Hematopoietic multipotent progenitor cell treated with erythropoietin and hydrocortisone succinate and interleukin-3 and kit ligand, for 17 days (in vitro differentiated cells): ENCODE measurements at places on chromosomes 5 and 9.

- DNase-seq: no peak
Observed at GRCh38 chr5:6718718-6719117, 5.5 kb downstream of the TENT4A start.

DNA sequence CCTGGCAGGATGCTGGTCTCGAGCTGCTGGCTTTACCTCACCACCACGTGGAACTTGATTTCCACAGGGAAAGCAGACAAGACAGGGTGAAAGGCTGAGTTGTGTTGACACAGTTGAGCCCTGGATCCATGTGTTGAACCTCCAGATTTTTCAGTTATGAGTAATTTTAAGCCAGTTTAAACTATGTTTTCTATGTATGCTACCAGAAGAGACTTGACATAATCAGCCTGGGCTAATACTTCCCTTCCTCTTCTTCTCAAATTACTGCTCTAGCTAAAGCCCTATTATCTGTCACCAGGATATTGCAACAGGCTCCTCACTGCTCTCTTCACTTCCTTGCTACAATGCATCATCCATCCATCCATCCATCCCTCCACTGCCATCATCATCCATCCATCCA lies 12.0 kb upstream of the PHYKPL start:
- DNase-seq: no peak

GRCh38 chr9:38682713-38683112 lies 37.2 kb downstream of the FAM240B start:
- no peak for DNase-seq

- no peak for DNase-seq
Observed at GRCh38 chr5:33558489-33558888, 117.7 kb downstream of the TARS1 start.

GRCh38 chr9:91407580-91408318 lies 15.9 kb downstream of the NFIL3 start:
- no peak for DNase-seq

DNA sequence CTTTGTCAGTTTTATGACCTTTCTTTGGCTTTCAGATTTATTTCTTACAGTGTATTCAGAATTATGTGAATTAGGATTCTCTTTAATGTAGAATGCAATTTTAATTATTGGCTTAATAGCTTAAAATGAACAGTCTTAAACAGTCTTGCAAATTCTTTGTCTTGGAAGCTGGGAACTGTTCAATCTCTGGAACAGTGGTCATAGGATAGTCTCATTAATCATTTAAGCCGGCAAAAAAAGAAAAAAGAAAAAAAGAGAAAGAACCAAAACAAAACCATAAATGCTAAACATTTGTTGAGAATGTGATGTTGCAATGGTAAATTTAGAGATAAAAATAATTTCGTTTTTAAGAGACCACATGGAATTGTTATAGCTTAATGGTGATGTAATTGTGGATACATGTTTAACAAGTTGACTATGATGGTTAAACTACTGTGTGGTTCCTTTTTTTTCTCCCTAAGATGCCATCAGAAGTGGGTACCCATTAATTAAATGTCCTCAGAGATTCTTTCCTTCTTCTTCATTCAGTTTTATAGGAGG lies 61.6 kb downstream of the NNT start:
- DNase-seq: no peak

- no peak for DNase-seq
Observed at GRCh38 chr5:174789596-174789995, 65.2 kb downstream of the MSX2 start.

- DNase-seq: no peak
Observed at GRCh38 chr9:9124616-9125015, 1325.0 kb upstream of the DMAC1 start.

GRCh38 chr9:4721736-4722135 lies 19.3 kb downstream of the AK3 start:
- DNase-seq: no peak

GRCh38 chr9:88446728-88447127 lies 58.5 kb downstream of the SPIN1 start:
- no peak for DNase-seq

- no peak for DNase-seq
Observed at GRCh38 chr5:179405054-179405416, 59.8 kb upstream of the ADAMTS2 start.

GRCh38 chr5:82794876-82795275 lies 282.3 kb downstream of the TMEM167A start:
- no peak for DNase-seq

DNA sequence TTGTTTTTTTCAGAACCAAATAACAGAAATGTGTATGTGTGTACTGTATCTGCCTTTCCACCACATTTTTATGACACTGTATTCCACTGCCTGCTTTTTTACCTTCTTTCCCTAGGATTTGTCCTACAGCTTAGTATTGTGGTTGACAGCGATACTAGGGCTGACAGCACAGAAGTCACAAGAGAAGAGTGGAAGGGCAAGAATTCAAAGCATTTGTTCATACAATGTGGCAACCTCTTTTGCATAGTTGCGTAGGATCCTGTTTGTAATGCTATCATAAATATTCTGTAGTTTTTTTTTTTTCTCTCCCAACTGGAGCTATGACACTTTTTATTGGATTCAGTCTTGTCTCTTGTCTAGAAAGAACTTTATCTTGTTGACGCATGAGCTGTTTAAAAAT lies 5.6 kb upstream of the BNIP1 start:
- no peak for DNase-seq

DNA sequence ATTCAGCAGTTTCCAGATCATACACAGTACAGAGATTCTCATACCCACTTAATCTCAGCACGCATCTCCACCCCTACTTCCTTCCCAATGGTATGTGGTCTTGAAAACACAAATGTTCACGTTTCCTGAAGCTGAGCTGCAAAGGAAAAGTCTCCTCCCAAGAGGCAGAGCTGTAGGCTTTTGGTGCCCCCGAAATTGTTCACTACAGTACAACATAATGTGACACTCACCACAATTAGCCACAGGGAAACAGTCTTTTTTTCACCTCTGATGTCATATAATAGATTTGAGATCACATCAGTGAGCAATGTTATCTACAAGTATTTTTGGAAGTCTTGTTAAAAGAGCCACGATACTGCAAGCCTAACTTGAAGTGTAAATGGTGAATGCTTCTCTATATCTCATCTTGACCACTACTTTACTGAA lies 40.2 kb downstream of the NFIB start:
- DNase-seq: no peak

DNA sequence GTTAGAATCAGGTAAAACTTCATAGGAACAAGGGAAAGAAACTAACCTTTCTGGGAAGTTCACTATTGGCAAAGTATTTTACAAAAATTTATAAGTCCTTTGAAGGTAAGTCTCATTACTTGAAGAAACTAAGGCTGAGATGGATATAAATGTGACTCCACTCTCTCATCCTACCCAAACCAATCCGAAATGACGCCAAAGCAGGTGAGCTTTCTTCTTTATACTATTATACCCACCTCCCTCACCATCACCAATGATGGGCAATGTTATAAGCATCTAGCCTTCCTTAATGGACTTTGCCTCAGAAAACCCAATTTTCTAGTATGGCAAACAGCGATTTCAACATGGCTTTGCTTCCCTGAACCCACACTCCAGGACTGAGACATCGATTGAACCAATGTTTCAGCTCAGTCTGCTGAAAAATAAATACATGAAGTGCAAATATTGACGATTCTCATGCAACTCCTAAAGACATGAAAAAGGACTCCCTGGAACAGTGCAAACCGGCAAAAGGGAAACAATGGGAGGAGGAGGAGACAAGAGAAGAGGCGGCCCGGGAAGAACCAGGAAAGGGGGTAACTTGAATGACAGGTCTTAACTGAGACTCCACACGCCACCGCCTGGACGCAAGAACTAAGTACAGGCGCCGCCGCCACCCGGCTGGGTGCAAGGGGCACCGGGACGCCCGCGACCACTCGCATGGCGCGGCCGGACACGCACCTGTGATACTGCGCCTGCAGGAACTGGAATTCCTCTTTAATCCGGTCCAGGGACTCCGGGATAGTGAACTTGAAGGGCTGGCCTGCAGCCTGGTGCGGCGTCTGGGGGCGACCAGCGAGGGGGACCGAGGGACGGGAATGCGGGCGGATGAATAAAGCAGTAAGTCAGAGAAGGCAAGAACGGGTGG lies 2.5 kb downstream of the TLE1 start:
- no peak for DNase-seq

DNA sequence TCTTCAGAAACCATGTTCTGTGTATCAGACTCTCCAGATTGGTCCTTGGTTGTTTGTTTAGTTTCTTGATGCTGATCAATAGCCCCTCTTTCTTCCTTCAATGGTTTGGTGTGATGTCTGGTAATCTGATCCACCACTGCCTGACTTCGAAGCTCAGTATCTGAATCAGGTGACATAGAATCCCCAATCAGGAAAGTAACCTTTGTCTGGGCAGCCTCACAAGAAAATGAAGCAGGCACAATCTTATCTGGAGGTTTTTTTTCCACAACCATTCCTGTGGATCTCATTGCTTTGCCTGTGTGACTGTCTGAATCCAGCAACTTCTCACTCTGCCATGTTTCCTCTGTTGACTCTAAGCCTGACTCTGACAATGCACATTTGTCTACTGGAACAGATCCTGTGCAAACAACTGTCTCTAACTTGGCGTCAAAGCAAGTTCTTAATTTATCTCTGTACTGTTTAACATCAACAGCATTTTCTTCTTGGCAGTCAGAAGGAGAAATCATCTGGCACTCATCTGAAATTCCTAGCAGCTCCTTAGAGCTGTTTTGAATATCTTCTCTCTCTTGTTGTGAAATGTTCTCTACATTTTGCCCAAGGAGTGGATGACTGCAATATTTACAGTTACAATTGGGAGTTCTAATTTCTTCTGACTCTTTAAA lies 37.1 kb upstream of the RAPGEF6 start:
- no peak for DNase-seq

- DNase-seq: no peak
Observed at GRCh38 chr9:8610256-8610655, 810.7 kb upstream of the DMAC1 start.

- no peak for DNase-seq
Observed at GRCh38 chr5:140358738-140359310, 1.2 kb upstream of the SLC4A9 start.

GRCh38 chr5:132069561-132069960 lies 4.0 kb upstream of the CSF2 start:
- DNase-seq: no peak

DNA sequence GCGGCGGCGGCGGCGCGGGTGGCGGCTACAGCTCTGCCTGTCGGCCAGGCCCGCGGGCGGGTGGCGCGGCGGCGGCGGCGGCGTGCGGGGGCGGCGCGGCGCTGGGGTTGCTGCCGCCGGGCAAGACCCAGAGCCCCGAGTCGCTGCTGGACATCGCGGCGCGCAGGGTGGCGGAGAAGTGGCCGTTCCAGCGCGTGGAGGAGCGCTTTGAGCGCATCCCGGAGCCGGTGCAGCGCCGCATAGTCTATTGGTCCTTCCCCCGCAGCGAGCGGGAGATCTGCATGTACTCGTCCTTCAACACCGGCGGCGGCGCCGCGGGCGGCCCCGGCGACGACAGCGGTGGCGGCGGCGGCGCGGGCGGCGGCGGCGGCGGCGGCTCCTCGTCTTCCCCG lies 296 bp downstream of the ZSWIM6 start:
- DNase-seq: peak; percentile 42

DNA sequence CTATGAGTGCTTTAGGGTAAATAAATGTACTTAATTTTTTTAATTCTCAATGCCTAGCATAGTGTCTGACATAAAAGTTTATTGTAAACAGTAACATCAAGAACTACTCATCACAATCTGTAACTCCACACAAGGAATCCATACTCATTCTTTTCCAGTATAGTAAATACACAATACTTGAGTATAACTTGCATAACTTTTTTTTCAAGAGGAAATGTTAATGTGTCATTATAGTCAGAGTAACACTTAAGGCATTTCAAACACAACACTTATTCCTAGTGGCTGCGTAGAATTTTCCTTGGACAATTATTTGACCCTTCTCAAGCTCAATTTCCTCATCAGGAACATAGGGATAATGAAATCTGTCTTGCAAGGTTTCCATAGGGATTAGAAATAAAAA lies 584.3 kb downstream of the CAAP1 start:
- no peak for DNase-seq

DNA sequence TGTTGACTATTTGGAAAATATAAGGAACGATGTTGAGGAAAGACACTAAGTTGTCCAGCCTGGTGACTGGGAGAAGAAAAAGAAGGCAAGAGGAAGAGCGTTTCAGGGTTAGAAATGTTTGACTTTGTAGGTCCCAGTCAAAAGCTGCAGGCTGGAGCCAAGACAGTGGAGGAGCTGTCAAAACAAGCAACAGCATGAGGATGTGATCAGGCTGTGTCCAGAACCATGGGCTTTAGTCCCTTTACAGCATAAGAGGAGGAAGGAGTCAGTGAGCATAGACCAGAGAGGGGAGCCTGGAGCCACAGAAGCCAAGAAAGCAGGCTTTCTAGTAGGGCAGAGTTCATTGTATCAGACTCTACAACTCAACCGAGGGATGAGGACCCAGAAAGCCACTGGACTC lies 658.5 kb downstream of the BNC2 start:
- no peak for DNase-seq

DNA sequence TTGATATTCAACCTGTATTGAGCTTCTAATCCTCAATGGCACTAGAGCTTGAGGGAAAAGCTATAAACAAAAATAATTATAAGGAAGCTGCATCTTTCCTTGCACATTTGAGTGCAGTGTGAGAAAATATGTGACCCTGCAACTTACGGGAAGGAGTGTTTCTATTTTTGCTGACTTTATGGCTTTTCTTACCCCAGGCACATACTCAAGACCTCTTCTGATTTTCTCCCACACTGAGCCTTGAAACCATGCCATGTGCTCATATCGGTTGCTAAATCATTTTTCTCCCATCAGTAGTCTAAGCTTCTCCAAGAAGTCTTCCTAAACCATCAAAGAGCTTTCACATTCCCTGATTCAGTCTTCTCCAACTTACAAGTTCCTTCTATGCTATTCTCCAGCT lies 91.5 kb downstream of the CDH6 start:
- DNase-seq: no peak

GRCh38 chr5:137734962-137735554 lies 831 bp downstream of the KLHL3 start:
- no peak for DNase-seq

DNA sequence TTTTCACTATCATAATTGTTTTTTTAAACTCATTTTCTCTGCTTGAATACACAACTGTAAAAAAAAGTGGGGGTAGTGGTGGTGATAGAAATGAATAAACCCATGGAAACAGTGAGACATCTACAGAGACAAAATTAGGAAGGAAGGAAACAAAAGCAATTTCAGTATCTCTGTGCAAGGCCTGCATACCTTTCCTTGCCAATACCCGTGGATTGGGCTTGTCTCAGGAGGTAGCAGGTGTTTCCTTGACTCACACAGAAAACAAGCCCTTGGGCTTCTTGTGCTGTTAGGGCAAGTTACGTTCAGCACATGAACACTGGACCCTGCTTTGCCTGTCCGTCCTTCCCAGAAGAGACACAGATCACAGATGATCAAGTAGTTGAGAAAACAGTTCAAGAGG lies 372.2 kb downstream of the ZSWIM6 start:
- DNase-seq: no peak

DNA sequence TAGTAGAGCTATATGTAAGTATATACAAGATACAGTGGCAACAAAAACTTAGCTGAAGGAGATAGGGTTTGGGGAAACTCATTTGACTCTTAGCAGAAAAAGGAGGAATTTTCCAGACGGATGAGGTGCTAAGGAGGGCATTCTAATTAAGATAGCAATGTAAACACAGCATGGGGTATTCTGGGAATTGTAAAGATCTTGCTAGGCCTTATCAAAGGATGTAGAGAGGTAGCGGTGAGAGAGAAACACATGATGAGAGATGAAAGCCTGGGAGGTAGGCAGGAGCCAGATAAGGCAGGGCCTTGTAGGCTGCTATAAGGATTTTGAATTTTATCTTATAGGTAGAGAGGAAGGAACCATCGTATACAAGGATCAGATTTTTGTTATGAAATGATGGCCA lies 106.6 kb upstream of the KCNN2 start:
- DNase-seq: no peak
